ENCODE measurements at places on chromosomes 16 and 17.

DNA sequence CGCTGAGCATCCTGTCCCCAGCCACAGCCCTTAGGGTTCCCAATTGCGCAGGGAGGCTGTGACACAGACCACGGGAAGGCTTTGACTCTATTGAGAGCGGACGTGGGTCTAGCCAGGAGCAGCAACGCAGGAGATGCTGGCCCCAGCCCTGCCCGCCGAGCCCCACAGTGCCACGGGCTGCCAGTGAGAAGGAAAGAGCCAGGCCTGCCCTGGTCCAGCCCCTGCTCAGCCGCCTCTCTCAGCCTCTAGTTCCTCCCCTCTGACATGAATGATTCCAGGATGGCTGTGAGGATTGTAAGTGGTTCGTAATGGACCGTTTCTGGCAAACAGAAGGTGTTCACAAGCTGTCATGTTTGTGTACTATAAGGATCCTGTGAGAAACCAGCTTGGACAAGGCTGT lies 2.5 kb downstream of the BHLHA9 start:
- no peak for DNase-seq

GRCh38 chr17:40678902-40679522 lies 14.0 kb upstream of the KRT222 start:
- no peak for DNase-seq

- DNase-seq, result no peak
Observed at GRCh38 chr17:3531266-3532101, 26.1 kb downstream of the TRPV3 start.

- peak; percentile 50 for DNase-seq
Observed at GRCh38 chr17:35540589-35541404, 3.3 kb upstream of the SLFN12L start.

- peak; percentile 54 for DNase-seq
Observed at GRCh38 chr17:55159251-55159650, 105.5 kb upstream of the HLF start.

- no peak for DNase-seq
Observed at GRCh38 chr17:1454541-1454940, 1.5 kb downstream of the CRK start.

GRCh38 chr16:8262299-8262698 lies 328.0 kb downstream of the TMEM114 start:
- DNase-seq, result no peak

DNA sequence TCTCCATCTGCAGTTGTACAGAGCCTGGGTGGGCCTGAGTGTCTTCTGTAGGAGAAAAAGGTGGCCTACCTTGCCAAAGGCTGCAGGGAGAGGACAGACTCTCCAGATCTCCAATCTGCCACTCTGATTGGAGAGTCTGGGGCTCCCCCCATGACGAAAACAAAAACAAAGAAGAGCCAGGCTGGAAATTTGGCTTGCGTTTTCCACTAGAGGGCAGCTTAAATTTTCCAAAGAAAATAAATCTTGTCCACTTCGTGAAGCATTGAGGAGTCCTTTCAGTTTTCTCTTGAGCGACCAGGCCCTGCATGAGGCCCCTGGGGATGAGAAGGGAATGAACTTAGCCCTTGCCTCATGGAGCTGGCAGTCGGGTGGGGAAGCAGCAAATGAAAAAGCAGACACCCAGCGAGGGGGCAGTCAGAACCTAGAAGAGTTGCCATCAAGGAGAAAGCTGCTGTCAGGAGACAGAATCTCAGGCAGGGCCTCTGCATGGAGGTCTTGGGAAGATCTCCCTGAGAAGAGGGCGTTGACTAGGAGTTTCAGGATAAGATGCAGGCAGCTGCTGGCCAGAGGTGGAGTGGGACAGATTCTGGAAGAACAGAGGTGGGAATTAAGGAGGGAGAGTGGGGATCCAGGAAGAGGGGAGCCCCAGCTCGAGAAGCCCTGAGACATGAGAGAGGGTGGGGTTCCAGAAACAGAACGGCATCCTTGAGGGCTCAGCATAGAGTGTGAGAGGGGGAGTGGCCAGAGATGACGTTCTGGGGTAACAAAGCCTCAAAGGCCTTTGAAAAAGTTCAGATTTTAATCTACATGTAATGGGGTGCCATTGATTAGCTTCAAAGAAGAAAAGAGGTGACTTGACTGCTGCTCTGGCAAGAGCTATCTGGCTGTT lies 8.4 kb upstream of the SHCBP1 start:
- DNase-seq, result peak; percentile 80

DNA sequence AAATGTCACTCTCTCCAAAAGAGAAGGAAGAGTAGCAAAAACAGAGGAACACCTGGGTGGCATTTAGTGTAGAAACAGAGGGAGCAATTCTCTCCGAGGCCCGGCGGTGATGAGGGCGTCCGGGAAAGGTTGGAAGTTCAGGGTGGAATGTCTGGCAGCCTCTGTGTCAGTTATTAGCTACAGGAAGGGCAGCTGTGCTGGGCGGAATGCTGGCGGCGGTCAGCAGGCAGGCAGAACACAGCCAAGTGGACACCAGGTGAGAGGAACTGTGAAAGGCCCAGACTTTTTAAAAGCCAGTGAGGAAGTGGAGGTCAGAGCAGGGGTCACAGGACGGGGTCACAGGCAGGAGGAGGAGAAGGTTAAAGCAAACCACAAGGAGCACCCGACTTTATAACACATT lies 238.1 kb downstream of the NTN1 start:
- DNase-seq, result no peak

GRCh38 chr16:87728026-87728425 lies 37.8 kb downstream of the KLHDC4 start:
- no peak for DNase-seq

DNA sequence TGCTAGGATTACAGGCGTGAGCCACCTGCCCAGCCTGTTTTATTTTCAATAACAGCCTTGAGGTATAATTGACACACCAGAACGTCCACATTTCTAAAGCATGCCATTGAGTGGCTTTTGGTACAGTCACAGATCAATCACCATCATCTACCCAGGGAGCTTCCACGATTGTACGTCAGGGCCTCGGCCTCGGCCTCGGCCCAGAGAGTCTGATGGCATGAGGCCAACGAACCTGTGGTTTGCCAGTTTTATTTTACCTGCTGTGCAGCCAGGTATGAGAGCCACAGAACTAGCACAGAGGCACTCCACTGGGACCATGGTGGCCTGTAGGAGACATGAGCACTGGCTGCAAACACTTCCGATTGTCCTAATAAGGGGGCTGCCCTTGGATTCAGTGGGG lies 8.3 kb downstream of the UBALD1 start:
- DNase-seq, result no peak

DNA sequence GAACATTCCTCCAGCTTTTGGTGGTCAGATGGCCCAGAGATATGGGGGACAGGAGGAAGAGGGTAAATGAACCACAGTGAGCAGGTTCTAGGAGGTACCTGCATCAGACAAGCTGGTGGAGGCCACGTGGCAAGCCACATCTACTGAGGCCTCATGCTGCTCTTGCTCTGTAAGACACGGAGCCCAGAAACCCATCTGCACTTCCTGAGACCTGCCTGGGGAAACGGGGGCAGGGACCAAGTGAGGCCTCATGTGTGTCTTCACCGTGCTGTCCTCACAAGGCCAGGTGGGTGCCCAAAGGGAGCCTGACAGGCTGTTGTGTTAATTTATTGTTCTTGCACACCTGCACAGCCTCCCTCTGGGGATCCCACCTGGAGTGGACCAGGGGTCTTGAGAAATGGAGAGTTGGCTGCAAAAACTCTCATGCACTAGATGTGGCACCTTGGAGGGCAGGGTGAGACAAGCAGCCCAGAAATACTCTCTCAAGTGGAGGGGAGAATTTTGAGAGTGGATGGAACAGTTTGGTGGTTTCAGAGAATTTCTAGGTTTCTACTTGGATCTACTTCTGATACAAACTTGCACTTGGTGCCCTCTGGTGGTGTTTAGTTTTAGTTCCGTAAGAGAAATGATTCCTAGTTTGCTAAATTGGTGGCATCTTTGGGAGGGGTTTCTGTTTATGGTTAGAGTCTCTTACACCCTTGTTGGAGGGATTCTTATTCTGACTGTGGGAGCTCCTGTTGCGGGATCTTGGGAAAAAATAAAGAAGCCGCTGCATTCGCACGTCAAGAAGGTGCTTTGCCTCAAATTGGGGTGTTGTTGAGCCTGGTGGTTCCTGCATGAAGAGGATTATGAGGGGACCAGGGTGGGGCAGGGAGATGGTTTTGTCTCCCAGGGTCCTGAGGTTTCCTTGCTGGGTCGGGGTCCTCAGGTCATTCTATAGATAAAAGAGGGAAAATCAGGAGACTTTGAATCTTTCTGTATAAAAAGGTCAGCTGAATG lies 47.5 kb downstream of the SLC6A2 start:
- DNase-seq, result peak; percentile 83

DNA sequence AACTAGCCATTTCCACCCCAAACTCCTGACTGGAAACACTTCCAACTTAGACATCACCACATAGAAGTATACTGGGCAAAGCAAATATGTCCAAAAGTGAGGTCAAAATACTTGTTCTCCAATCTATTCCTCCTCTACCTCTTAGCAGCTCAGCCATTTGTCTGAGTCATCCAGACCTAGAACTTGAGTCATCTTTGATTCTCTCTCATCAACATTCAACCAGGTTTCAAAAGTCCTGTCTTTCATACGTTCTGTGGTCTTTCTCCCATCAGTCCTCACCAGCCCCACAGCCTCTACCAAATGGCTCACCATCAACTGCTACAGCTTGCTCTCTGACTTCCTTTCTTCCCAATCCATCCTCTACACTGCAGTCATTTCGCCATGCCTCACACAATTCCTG lies 6.8 kb downstream of the ANKFY1 start:
- no peak for DNase-seq

DNA sequence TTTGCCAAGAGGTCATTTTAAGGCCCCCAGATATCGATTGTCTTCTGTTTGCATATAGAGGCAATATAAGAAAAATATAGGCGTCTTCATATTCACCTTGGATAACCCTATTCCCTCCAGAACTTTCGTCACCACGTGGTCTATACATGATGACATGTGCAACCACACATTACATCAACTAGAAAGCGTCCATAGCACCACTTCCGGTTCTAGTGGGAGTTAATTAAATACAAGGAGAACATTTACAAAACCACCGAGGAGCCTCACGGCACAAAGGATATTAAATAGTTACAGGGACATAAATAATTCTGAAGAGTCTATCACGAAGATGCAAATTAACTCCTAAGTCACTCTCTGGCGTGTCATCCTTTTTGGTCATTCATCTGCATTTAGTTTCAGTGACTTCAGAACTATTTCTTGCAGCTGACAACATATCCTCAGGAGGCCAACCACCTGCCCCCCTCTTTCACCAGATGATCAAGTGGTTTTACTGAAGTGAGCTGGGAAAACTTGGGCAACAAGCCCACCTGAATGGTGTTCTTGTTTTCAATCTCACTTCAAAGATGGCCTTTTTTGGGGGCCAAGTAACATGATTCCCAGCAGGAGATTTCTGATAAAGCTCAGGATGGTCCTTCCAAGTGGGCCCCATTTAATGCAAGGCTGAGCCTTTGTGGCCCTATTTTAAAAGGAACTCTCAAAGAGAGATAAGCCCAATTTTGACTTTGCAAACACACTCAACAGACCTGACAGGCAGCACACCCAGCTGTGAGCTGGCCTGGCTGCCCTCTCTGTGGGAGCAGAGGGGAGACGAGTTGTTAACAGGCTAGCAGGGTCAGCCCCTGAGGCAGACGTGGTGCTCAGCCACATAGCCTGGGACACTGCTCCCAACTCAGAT lies 15.3 kb downstream of the CMTM3 start:
- DNase-seq, result peak; percentile 76

DNA sequence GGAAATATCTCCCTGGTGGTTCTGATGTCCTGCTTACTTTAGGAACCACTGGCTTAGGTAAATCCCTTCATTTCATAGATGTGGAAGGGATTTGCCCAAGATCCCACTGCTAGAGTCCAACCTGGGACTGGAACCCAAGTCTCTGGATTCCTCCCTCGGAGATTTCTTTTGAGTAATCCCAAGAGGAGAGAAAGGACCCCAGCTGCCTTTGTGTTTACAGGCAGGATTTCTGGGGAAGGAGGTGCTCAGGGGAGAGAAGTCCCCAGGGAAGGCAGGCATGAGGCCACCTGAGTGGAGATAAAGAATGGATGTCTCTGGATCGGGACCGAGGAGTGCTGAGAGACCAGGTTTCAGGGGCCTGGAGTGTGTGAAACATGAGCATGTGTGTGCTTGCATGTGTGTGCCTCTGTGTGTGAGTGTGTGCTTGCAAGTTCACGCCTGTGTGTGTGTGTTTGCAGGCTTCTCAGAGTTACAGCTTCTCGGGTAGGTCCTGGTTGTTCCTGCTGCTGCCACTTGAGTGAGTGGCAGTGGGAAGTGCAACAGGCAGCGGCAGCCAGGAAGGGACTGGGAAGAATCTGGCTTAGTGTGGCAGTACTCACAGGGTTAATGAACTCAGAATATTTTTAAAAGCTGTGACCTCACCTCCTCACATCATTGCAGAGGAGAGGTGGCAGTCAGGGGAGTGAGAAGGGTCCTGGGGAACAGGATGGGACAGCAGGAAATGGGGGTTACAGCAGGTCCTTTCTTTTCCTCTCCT lies 2.2 kb downstream of the KCNH6 start:
- no peak for DNase-seq

DNA sequence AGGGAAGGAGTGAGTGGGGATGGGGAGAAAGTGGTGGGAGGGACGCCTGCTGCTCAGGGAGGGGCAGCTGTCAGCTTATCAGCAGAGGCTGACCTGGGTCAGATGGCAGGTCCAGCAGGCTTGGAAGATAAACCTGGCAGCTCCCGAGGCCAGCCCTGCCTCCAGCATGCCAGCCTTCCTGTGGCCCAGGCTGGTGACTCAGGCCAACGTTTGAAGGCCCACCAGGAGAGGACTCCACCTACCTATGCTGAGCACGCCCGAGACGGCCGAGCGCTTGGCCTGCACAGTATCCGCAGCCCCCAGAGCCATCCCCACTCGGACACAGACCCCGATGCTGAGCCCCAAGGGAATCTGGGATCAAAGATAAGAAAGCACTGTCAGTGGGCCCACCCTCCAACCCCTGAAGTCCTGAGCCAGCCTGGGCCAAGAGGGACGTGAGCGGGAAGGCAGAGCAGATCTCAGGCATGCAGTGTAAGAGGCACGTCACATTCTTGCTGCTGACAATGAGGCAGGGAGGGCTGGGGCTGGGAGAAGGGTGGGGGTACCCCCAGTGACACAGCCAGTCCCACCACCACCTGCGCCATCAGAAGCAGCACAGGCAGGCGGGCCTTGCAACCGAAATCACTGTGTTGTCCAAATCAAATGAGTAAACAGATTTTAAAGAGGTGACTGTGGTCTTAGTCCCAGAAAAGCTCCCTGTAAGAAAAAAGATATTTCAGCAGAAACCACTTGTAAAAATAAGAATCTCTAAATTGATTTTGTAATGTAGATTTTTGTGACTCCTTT lies 12.4 kb downstream of the SLC47A2 start:
- no peak for DNase-seq

GRCh38 chr17:66781135-66781534 lies 53.8 kb upstream of the CACNG5 start:
- DNase-seq, result no peak

- DNase-seq, result no peak
Observed at GRCh38 chr17:41631025-41631897, 6.9 kb upstream of the KRT17 start.

- DNase-seq, result no peak
Observed at GRCh38 chr17:58010067-58010799, 3.2 kb upstream of the SRSF1 start.

DNA sequence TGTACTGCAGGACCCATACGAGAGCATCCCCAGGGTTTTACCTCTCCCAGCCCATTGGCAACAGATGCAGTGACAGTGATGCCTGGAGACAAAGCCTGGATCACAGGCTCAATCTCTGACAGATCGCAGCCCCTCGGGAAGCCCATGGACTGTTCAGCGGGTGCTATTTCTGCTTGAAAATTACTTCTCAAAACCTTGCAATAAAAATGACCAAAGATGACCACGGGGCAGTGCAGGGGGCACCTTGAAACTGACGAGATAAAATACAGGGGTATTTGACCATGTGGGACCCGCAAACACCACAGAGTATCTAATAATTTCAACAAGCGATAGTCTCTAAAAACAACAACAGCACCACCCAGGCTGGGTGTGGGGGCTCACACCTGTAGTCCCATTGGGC lies 118.3 kb downstream of the C16orf95 start:
- DNase-seq, result no peak

All from cardiac fibroblast (primary cell).